ENCODE measurements at places on chromosomes 6 and 20. TPM values are rescaled to one million over a fixed set of nuclear protein-coding genes. Genes with fewer than 3 reads are reported as not detected.

DNA sequence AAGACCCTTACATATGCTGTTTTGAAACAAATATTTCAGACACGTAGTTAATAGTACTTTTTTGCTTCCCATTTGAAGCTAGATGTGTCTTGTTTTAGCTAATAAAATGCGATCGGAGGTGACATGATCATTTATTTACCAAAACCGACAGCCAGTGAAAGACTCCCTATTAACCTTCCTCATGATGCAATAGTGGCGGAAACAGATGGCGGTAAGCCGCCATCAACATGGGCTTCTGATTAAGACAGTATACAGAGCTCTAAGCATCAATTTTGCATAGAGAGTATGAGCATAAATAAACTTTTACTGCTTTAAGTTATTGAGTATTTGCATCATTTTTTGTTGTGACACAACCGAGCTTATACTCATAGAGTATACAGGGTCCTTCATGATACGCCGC, 1282.4 kb upstream of the ADGRB3 start:
- no peaks in the 10 kb centered on the region for H3K4me1 ChIP-seq
- no peak overlapping the region for H3K27ac ChIP-seq
- no peak overlapping the region for H3K4me3 ChIP-seq
- H3K27me3 ChIP-seq, result no peaks in the 10 kb centered on the region
- DNase-seq, result no peak

- H3K27me3 ChIP-seq, result no peaks in the 10 kb centered on the region
- no peak overlapping the region for H3K4me3 ChIP-seq
- H3K36me3 ChIP-seq, result no peaks in the 10 kb centered on the region
- no peaks in the 10 kb centered on the region for H3K4me1 ChIP-seq
- DNase-seq, result no peak
These were observed 370.6 kb downstream of the SAMD5 start for GRCh38 chr6:147879031-147879580.

DNA sequence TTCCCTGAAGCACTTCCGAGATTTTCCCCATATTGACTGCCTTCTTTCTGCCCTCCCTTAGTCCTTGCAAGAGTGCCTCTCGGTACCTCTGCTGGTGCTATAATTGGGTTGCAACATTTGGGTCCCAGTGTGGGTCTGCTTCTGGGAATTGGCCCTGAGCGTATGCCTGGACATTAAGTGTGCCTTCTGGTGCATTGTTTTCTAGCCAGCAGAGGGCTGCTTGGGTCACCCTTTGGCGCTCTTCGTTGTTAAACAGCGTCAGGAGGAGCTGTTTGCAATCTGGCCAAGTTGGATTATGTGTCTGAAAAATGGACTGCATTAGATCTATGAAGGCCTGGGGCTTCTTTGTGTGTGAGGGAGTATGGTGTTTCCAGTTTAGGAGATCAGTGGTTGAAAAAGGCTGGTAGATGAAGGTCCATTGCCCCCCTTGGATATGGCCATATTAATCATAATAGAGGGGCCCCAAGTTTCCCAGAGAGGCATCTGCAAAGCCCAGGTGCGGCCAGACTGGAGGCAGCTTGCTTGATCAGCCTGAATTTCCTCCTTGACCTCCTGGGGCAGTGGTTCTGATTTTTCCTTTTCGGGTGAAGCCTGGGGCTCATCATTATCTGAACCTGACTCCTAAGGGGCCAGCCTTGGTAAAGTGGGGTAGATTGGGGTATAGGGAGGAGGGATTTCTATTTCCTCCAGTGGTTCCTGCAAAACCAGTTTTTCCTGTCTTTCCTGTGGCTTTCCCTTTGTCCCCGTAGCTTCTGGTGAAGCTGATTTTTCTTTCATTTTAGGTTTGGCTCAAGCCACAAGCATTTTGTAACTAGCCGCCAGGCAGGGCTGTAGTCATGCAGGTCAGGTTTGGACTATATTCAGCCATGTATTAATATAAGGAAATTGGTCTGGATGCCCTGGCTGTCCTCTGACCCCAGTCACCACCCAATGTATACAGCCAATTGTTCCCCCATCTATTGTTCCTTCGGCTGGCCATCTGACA, 85.4 kb upstream of the GPR6 start:
- no peak for DNase-seq
- 0 out of 2 replicates have a peak overlapping the region, but pooled peaks have one; percentile 12 for H3K27ac ChIP-seq
- no peaks in the 10 kb centered on the region for H3K4me1 ChIP-seq
- no peaks in the 10 kb centered on the region for H3K27me3 ChIP-seq

DNA sequence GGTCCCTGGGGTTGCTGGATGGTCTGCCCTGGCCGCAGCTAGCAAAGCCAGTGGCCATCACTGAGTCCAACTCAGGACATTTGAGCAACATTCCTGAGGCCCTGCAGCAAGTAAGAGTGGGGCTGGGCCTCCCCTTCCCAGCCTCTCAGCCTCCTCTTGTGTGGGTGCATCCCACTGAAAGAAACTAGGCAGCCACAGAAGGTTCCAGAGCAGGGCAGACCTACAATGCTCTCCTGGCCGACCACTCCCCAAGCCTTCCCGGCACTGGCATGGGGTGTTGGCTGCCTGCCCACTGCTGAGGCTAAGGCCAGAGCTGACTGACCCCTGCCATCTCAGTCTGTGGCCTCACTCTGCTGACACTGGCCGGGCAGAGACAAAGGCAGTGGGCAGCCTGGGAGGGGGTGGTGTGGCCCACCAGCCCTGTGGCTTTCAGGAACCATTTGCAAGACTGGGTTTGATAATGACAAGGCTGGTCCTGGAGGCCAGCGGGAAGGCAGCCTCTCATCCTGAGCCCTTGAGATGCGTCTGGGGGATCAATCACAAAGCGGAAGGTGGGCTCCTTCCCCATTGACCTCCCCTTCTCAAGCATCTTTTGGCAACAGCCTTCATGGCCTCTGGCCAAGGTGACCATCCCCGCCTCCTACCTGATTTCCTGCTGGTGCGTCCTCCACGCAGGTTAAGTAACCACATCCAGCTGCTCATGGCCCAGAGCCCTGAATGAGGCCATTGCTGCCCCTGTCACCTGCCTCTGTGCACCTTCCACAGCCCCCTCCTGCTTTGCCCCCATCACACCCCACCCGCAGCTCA, 9.6 kb downstream of the DLGAP4 start:
- H3K4me3 ChIP-seq, result no peak overlapping the region
- peak; percentile 50 for DNase-seq
- no peaks in the 10 kb centered on the region for H3K27me3 ChIP-seq
- no peaks in the 10 kb centered on the region for H3K4me1 ChIP-seq

DNA sequence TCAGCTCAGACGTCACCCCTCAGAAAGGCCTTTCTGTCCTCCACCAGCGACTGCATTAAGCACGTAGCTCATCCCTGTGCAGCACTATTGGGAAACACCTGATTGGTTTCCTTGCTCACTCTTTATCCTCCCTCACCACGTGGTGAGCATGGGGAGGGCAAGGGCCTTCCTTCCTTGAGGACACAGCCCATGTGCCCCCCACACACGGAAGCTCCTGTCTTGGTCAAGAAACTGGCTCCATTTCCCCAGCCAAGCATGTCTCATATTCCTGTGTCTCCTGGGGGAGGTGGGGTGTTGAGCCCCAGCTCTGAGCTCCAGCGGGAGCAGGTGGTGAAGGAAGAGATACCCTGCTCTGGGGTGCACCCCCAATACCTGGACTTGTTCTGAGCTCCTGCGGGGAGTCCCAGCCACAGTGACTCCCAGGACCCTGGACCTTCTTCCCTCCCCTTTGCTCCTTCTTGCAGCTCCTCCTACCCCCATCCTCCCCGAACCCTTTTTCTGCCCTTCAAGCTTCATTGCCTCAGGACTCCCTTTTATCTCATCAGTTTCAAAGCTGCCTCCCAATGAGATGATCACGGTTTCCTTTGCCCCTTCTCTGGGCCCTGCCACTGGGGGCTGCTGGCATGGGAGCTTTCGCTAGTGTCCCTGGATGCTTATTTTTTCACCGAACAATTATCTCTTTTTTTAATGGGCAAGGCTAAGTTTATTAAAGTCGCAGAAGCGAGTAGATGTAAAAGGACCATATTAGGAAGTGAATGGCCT, 230.1 kb downstream of the TFAP2C start:
- peak overlapping the region; percentile 23 for H3K4me3 ChIP-seq
- no peak for DNase-seq

DNA sequence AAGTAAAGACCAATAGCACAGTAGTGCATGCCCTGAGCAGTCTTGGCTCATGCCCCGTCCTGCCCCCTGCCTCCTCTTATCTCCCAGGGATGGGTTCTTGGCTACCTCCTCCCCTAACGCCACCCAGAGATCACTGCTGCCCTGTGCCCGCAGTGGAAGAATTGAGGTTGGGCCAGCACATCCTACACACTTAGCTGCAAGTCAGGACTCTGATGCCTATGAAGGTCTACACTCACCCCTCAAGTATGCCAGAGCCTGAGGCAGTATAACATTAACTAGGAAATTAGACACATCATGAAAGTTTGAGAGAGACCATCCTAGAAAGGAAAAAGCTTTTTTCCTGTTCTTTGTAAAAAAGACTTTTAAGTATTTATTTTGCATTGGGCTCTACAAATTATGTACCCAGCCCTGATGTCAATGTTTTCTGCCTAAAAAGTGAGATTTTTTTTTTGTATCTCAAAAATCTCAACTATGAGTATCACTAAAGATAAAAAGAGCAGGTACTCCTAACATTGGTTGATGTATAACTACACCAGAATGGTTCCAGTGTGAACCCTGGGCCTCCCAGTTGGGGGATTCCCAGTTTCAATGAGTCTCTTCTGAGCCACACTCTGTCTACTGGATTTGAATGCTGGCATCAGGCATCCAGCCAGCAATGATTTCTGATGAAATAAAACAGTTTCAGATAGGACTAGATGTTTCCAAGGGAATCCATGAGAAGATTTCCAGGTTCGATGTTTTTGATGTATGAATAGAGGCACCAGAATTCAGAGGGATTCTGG, 115.4 kb downstream of the ISM1 start:
- no peak overlapping the region for H3K4me3 ChIP-seq
- no peak for DNase-seq
- no peaks in the 10 kb centered on the region for H3K27me3 ChIP-seq
- no peaks in the 10 kb centered on the region for H3K36me3 ChIP-seq
- no peaks in the 10 kb centered on the region for H3K4me1 ChIP-seq
- no peak overlapping the region for H3K27ac ChIP-seq

DNA sequence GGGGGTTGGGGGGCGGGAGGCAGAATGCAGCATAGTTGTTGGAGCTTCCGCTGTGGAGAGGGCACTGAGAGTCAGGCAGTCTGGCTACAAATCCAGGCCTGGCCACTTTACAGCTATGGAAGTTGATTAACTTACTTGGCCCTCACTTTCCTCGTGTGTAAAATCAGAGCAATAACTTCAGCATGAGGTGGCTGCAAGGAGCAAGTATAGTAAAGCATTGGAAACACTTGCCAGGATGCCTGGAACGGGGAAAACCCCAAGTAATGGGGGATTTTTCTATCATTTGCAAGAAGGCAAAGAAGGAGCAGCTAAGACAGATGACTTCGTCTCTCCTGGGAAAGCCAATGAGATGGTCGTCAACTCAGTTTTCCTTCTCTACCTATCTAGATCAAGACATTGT, 35.8 kb downstream of the AGPAT4 start:
- H3K4me3 ChIP-seq, result no peak overlapping the region
- no peak overlapping the region for H3K27ac ChIP-seq
- no peak for DNase-seq

DNA sequence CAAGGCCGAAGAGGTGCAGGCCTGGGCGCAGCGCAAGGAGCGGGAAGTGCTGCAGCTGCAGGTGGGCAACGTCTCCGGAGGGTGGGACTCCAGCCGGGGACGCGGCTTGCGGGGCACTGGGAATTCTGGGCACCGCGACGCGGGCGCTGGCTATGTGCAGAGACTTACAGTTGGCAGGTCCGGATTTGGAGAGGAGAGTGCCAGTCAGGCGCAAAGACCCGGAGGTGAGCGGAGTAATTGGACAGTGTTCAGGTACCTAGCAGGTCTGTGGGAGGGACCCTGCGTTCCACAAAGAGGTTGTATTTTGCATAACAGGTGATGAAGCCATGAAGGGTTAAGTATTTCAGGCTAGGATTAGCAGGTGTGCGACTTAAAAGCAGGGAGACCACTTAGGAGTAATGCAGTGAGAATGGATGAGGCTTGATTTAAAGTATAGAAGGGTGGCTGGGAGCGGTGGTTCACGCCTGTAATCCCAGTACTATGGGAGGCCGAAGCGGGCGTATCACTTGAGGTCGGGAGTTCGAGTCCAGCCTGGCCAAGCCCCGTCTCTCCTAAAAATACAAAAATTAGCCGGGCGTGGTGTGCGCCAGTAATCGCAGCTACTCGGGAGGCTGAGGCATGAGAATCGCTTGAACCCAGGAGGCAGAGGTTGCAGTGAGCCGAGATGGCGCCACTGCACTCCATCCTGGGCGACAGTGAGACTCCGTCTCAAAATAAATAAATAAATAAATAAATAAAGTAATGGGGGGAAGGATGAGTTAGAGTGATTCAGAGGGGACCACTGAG, 1.0 kb downstream of the MRPS26 start:
- H3K4me1 ChIP-seq, result peaks cover 9% of the 10 kb centered on the region
- DNase-seq, result no peak
- H3K4me3 ChIP-seq, result peak overlapping the region; percentile 99
- H3K36me3 ChIP-seq, result peaks cover 19% of the 10 kb centered on the region

DNA sequence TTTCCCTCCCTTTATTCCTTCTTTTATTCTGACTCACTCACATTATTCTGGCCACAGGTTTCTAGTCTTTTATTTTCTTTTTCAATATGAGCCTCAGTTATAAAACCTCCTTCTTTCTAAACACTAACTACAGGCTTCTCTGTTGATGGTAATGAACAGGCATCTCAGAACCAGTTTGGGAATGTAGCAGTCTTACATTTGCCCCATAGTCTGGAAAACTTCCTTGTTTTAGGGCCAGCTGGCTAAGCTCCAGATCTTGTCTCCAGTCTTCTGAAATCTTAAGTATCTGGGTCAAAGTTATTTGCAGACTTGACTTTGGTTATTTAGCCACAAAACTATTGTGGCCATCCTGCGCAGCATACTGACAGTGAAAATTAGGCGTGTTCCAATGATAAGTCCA, 97.0 kb upstream of the MAN1A1 start:
- H3K4me3 ChIP-seq, result no peak overlapping the region
- H3K4me1 ChIP-seq, result no peaks in the 10 kb centered on the region
- no peak overlapping the region for H3K27ac ChIP-seq
- no peaks in the 10 kb centered on the region for H3K27me3 ChIP-seq
- no peaks in the 10 kb centered on the region for H3K36me3 ChIP-seq
- DNase-seq, result no peak

DNA sequence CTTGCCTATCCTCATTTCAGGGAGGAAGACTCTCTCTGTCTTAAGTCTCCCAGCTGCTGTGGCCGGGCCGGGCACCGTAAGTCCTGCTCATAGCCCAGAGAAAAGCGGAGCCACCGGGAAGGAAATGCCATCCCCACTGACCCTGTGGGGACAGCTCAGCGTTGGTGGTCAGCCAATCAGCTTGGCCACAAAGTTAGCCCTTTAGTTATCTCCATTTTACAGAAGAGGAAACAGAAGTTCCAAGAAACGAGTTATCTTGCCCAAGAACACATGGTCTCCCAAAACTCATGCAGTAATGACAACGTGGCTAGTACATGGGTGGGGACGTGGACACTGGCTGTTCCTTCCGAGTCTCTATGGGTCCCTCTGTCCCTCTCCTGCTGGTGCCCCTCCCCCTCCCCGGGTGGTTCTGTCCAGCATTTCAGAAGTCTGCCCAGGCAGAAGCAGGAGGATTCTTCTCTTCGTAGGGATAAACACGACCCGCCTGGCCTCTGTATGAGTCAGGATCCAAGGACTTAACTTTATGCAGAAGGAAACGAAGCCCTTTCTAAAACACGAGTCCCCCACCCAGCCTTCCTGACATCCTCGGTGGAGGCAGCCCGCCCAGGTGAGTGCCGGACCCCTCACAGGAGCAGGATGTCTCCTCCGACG, 273.8 kb downstream of the CDH4 start:
- H3K27ac ChIP-seq, result no peak overlapping the region
- no peaks in the 10 kb centered on the region for H3K36me3 ChIP-seq
- H3K4me3 ChIP-seq, result no peak overlapping the region
- DNase-seq, result no peak
- H3K27me3 ChIP-seq, result no peaks in the 10 kb centered on the region
- peaks cover 1% of the 10 kb centered on the region for H3K4me1 ChIP-seq

DACT2 gene
- 3.9 TPM for total RNA-seq

C6orf52 gene
- total RNA-seq, result 1.5 TPM

SAMHD1 gene
- 37.1 TPM for total RNA-seq

TGM6 gene
- total RNA-seq, result not detected

GJA10 gene
- total RNA-seq, result not detected

All from H1 (cell line).